Calu3 (cell line): ENCODE measurements at places on chromosomes 2 and 18. TPM values are rescaled to one million over a fixed set of nuclear protein-coding genes. Genes with fewer than 3 reads are reported as not detected.

DNA sequence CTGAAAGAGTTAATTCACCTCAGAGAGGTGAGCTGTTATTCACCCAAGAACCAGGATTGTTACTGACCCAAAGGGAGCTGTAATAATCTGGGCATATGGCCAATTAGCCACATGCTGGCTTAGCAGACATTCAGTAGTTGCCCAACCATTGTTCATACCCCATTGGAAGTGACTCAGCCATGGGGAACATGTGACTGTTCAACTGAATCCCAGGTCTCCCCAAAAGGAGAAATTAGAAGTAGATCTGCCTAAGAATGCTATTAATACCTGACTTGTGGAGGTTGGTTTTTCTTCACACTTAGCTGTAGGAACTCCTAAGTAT, 272.6 kb upstream of the UBE2E3 start:
- H3K27me3 ChIP-seq = no peaks in the 10 kb centered on the region
- H3K27ac ChIP-seq = peak overlapping the region; percentile 5
- H3K4me1 ChIP-seq = peaks cover 16% of the 10 kb centered on the region
- peak; percentile 64 for DNase-seq
- no peak overlapping the region for H3K4me3 ChIP-seq

DNA sequence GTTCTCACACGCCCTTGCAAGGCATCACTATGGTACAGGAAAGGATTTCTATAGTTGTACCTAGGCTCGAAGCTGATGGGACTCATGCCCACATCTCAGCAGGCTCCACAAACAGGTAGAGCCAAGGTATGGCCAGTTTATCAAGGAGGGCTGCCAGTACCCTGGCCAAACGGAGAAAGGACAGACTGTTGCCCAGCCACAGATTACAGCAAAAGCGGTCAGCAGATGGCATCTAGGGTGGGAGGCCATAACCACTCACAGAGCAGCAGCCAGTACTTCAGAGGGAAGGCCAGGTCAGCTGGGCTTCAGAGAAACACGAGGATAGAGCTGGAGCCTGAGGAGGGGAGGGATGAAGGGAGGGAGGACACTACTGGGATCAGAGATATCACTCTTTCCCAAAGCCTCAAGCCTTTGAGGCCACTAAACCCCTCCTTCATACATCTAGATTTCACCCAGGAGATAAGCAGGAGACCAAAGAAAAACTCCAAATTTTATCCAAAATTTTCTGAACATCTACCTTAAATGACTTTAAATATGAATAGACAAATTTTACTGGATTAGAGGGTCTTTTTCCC, 904.2 kb upstream of the NXPH2 start:
- no peak overlapping the region for H3K4me3 ChIP-seq
- H3K27me3 ChIP-seq = no peaks in the 10 kb centered on the region
- no peak for DNase-seq
- no peak overlapping the region for H3K27ac ChIP-seq

GRCh38 chr2:60339286-60339685, 214.2 kb downstream of the BCL11A start:
- H3K27ac ChIP-seq = no peak overlapping the region
- DNase-seq = no peak
- no peak overlapping the region for H3K4me3 ChIP-seq
- no peaks in the 10 kb centered on the region for H3K4me1 ChIP-seq
- H3K36me3 ChIP-seq = no peaks in the 10 kb centered on the region

DNA sequence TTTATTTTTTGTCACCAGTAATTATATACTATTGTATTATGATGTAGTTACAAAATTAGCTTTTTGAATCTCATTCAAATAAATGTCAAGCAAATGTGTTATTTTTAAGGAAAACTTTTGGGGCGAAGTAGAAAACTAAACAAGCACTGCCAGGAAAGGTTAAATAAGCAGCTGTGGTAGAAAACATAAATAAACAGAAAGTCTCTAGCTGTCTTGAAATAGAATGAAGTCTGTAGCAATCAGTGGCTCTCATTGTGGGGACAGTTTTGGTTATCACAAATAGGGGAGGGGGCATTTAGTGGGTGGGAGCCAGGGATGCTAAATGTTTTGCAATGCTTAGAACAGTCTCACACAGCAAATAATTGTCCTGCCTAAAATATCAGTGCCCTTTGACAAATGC, 3.4 kb downstream of the INSIG2 start:
- no peak overlapping the region for H3K4me3 ChIP-seq
- peaks cover 25% of the 10 kb centered on the region for H3K4me1 ChIP-seq
- H3K27me3 ChIP-seq = no peaks in the 10 kb centered on the region
- H3K36me3 ChIP-seq = peaks cover 18% of the 10 kb centered on the region
- DNase-seq = no peak
- no peak overlapping the region for H3K27ac ChIP-seq

GRCh38 chr2:153213022-153213421, 265.5 kb downstream of the RPRM start:
- H3K27me3 ChIP-seq = no peaks in the 10 kb centered on the region
- no peak overlapping the region for H3K4me3 ChIP-seq
- H3K27ac ChIP-seq = no peak overlapping the region
- H3K4me1 ChIP-seq = no peaks in the 10 kb centered on the region
- no peak for DNase-seq

Gene SCYGR8
- total RNA-seq = not detected in 2 replicates

- no peaks in the 10 kb centered on the region for H3K27me3 ChIP-seq
- no peak for DNase-seq
- no peak overlapping the region for H3K27ac ChIP-seq
- no peaks in the 10 kb centered on the region for H3K36me3 ChIP-seq
- H3K4me3 ChIP-seq = no peak overlapping the region
Measured at GRCh38 chr2:218623366-218623705, 15.6 kb downstream of the PLCD4 start.

GRCh38 chr2:45195916-45196315, 186.7 kb upstream of the SIX2 start:
- DNase-seq = no peak
- H3K4me1 ChIP-seq = no peaks in the 10 kb centered on the region
- H3K27ac ChIP-seq = no peak overlapping the region

- DNase-seq = no peak
- H3K27ac ChIP-seq = peak overlapping the region; percentile 91
- no peaks in the 10 kb centered on the region for H3K27me3 ChIP-seq
Measured at GRCh38 chr2:237696461-237696860, 69.1 kb downstream of the LRRFIP1 start.

GRCh38 chr2:53933329-53933728, 37.5 kb downstream of the PSME4 start:
- no peak overlapping the region for H3K27ac ChIP-seq
- no peak overlapping the region for H3K4me3 ChIP-seq
- peaks cover 35% of the 10 kb centered on the region for H3K36me3 ChIP-seq
- no peaks in the 10 kb centered on the region for H3K27me3 ChIP-seq
- DNase-seq = no peak

GRCh38 chr2:28567061-28567471, 71.2 kb downstream of the PLB1 start:
- H3K4me1 ChIP-seq = no peaks in the 10 kb centered on the region
- DNase-seq = peak; percentile 36
- H3K4me3 ChIP-seq = peak overlapping the region; percentile 75
- H3K36me3 ChIP-seq = peaks cover 10% of the 10 kb centered on the region
- H3K27ac ChIP-seq = peak overlapping the region; percentile 26
- no peaks in the 10 kb centered on the region for H3K27me3 ChIP-seq

Gene DBI
- total RNA-seq = 185 and 222 TPM in 2 replicates

Gene EGR4
- total RNA-seq = 0.68 and 0.81 TPM in 2 replicates

- no peak overlapping the region for H3K27ac ChIP-seq
- no peak overlapping the region for H3K4me3 ChIP-seq
- H3K36me3 ChIP-seq = no peaks in the 10 kb centered on the region
- no peaks in the 10 kb centered on the region for H3K27me3 ChIP-seq
- peaks cover 30% of the 10 kb centered on the region for H3K4me1 ChIP-seq
- DNase-seq = peak; percentile 30
Measured at GRCh38 chr2:16126517-16127275, 186.3 kb downstream of the MYCN start.

GRCh38 chr2:225735844-225736243, 336.3 kb downstream of the NYAP2 start:
- H3K27ac ChIP-seq = no peak overlapping the region
- H3K36me3 ChIP-seq = no peaks in the 10 kb centered on the region
- H3K4me1 ChIP-seq = peaks cover 46% of the 10 kb centered on the region
- no peaks in the 10 kb centered on the region for H3K27me3 ChIP-seq
- H3K4me3 ChIP-seq = no peak overlapping the region

DNA sequence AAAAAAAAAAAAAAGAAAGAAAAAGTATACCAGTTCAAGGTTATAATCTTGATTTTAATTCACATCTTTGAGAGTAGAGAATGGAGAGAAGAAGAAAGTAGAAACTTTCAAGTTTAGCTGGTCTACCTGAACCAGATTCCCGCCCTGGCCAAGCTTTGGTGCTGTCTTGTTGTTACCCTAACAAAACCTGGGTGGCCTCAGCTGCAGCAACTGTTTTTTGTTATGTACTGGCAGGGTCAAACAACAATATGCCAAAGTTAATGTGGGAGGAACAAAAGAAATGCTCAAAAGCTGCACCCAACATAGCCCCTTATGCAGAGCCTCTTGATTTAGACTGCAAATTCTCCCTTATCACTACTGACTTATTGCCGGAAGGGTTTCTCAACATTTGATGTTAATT, 165.3 kb upstream of the TFPI start:
- no peak for DNase-seq
- no peak overlapping the region for H3K4me3 ChIP-seq
- no peaks in the 10 kb centered on the region for H3K4me1 ChIP-seq
- H3K27ac ChIP-seq = no peak overlapping the region

DNA sequence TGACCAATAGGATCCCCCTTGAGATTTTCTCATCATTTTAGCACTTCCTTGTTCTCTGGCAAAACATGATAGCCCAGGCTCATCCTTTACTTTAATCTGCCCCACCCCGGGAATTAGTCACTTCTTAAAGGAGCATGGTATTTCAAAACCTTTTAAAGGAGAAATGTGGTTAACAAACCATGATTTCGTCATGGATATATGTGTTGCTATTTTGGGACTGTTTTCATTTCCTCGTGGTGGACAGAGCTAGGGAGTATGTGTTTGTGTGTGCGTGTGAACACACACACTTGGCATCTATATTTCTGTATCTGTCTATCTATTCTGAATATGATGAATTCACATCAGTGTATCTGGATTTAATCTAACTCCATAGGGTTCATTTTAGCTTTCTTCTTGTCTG, 128.1 kb downstream of the BIRC6 start:
- H3K36me3 ChIP-seq = peaks cover 17% of the 10 kb centered on the region
- no peak for DNase-seq
- H3K27me3 ChIP-seq = no peaks in the 10 kb centered on the region
- no peaks in the 10 kb centered on the region for H3K4me1 ChIP-seq
- H3K4me3 ChIP-seq = no peak overlapping the region
- no peak overlapping the region for H3K27ac ChIP-seq

DNA sequence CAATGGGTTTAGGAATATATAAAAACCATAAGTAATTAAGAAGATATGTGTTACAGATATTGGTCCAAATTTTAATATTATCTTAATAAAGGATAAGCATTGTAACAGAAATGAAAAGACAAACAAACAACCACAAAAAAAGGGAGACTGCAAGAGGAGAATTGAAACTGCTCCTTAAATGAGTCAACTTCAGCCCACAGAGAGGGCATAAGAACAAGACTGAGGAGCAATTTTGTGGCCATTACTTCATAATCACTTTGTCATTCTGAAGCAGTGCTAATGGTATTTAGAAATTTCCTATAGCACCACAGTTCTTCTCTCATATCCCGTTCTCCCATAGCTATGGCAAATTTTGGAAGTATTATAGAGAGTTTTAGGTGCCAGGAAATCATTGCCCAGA, 193.2 kb upstream of the HNMT start:
- no peaks in the 10 kb centered on the region for H3K27me3 ChIP-seq
- H3K27ac ChIP-seq = no peak overlapping the region
- H3K36me3 ChIP-seq = no peaks in the 10 kb centered on the region
- H3K4me1 ChIP-seq = peaks cover 8% of the 10 kb centered on the region

- peak; percentile 90 for DNase-seq
- no peaks in the 10 kb centered on the region for H3K27me3 ChIP-seq
- peaks cover 22% of the 10 kb centered on the region for H3K4me1 ChIP-seq
- H3K4me3 ChIP-seq = peak overlapping the region; percentile 84
Measured at GRCh38 chr2:113157118-113157896, 16.5 kb upstream of the PSD4 start.

Gene ATP6V1B1
- total RNA-seq = not detected in 2 replicates

Gene PSTPIP2
- total RNA-seq = 2.6 TPM in 2 replicates

Gene GCG
- total RNA-seq = not detected in 2 replicates

Gene KCNJ13
- not detected in 2 replicates for total RNA-seq

Gene SLC19A3
- 63.8 and 82.4 TPM in 2 replicates for total RNA-seq

Gene DUSP2
- 4.1 and 5.9 TPM in 2 replicates for total RNA-seq

Gene ANKRD30B
- total RNA-seq = not detected in 2 replicates

DNA sequence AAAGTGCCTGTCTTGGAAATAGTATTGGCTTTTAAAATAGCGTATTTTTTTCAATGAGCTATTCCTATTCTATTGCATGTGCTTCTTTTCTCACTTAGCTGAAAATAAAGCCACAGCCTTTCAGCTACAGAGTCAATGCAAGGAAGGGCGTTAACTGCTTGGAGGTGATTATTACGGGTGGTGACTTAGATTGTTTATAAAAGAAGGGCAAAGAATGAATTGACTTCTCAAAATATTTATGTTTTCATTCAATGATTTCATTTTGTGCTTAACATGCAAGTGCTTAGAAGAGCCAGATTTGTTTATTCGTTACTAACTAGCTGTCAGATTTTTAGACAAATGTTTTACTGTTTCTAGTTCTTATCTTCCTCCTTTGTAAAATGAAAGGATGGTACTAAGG, 2.8 kb upstream of the CHN1 start:
- no peak overlapping the region for H3K4me3 ChIP-seq
- no peak for DNase-seq
- H3K36me3 ChIP-seq = peaks cover 23% of the 10 kb centered on the region
